ENCODE measurements at places on chromosomes 1 and 21.

DNA sequence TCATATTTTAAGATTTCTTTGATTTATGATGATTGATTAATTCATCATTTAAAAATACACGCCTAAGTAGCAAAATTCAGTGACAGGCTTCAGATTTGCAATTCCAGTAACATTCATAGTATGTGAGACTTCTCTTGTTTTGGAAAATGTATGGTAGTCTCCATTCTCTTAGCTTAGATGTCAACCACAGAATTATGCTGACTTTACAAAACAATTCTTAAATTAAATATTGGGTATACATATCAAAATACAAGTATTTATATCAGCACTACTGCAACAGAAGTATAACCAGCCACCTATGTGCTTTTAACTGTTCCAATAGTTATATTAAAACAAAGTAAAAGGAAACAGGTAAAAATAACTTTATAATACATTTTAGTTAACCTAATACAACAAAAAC, 1328.6 kb upstream of the ADGRL2 start:
- H3K4me1 ChIP-seq: no peaks in the 10 kb centered on the region
- H3K36me3 ChIP-seq: no peaks in the 10 kb centered on the region
- no peak overlapping the region for H3K4me3 ChIP-seq
- no peaks in the 10 kb centered on the region for H3K27me3 ChIP-seq
- no peak overlapping the region for H3K27ac ChIP-seq
- no peak for DNase-seq

DNA sequence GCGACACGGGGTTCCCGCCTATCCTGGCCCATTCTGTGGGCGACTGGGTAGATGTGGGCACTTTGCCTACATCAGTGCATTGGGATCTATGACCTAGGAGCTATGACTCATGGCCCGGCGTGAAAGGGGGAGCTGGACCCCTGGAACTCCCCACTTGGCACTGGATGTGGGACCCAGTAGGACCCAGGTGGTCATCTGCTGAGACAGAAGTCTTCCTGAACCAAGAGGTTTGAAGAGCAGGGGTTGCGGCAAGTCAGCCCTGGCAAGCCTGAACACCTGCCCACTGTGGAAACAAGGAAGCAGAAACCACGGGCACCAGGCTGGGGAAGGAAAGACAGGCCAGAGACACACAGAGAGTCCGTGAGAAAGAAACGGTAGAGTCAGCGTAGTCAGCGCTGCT, 656.7 kb downstream of the AJAP1 start:
- H3K4me1 ChIP-seq: no peaks in the 10 kb centered on the region
- no peak for DNase-seq
- H3K4me3 ChIP-seq: no peak overlapping the region
- no peak overlapping the region for H3K27ac ChIP-seq
- no peaks in the 10 kb centered on the region for H3K27me3 ChIP-seq
- no peaks in the 10 kb centered on the region for H3K36me3 ChIP-seq

DNA sequence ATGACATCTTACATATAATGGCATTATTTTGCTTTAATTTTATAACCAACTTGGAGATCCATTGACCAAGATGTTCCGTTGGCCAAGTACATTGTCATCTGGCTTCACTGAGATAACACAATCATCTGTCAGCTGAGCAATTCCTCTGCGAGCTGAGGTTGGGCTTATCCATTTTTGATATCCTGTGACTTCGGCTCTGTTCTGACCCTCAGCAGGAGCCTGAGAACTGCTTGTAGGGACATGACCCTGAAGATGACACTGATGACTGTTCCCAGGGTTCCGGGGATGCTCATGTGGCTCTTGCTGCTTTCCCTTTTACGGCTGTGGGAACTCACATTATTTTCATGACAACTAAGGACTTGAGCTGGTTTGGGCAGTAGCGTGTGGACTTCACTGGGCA, 51.2 kb downstream of the TLR5 start:
- no peak for DNase-seq
- H3K27me3 ChIP-seq: no peaks in the 10 kb centered on the region
- H3K27ac ChIP-seq: no peak overlapping the region
- H3K4me3 ChIP-seq: no peak overlapping the region
- no peaks in the 10 kb centered on the region for H3K36me3 ChIP-seq
- peaks cover 7% of the 10 kb centered on the region for H3K4me1 ChIP-seq

DNA sequence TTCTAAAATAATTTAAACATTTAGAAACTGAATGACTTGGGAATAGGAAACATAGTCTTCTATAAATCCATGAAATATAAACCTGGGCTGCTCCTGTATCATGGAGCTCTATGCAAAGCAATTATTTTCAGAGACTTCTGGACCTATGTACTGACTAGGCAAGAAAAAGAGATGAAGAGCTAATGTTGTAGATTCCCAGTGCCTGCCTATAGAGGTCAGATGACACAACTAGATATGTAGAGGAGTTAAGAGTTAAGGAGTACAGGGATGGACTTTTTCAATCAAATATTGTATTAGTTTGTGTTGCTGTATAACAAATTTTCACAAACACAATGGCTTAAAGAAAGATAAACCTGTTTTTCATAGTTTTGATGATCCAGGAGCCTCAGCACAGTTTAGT, 1434.5 kb downstream of the KCNT2 start:
- H3K27me3 ChIP-seq: no peaks in the 10 kb centered on the region
- no peak overlapping the region for H3K4me3 ChIP-seq
- DNase-seq: no peak

- H3K4me3 ChIP-seq: no peak overlapping the region
- peaks cover 21% of the 10 kb centered on the region for H3K4me1 ChIP-seq
- no peak for DNase-seq
- H3K27ac ChIP-seq: peak overlapping the region; percentile 54
- H3K36me3 ChIP-seq: no peaks in the 10 kb centered on the region
- H3K27me3 ChIP-seq: no peaks in the 10 kb centered on the region
Measured at GRCh38 chr1:167135281-167135840, 41.5 kb downstream of the STYXL2 start.

DNA sequence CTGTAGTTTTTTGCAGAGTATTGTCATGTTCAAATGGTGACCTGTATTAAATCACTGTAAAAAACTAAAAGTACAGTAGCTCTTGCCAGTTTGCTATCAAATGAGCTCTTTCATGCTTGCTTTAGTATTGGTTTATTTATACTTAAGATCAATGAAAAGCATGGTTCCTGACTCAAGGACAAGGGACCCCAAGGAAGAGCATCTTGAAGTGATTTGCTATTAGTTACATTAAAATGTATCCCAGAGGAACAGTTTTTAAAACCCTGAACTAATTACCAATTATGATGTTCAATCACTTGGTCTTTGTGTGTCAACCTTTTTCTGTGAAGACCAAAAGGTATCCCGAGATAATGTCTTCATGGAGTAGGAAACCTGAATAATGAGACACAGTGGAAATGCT, at the start of gene OR13G1:
OR13G1 (minus strand) TSS at position 101 of the 400 bp plus-strand sequence. CDS start 6,698 bp downstream, outside the sequence.
- no peak within 1 kb of the TSS for H3K27ac ChIP-seq
- no peaks in the 10 kb centered on the region for H3K4me1 ChIP-seq
- H3K27me3 ChIP-seq: no peaks in the 10 kb centered on the region
- H3K36me3 ChIP-seq: no peaks in the 10 kb centered on the region

DNA sequence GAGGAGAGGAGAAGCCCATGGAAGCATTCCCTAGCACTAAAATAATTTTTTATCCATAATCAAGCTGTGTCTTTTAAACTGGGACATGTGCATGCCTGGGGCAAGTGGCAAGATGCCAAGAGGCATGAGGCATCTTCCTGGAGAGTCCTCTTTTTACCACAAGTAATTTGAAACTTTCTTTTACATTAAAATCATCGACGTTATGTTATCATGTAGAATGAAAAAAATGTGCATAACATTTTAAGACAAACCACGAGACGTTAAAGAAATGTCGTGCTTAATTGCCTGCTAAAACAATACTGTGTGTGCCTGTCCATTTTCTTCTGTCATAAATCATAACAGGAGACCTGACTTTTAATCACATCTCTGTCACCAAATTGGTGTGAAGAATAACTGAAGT, 1.5 kb downstream of the STYXL2 start:
- DNase-seq: no peak
- H3K36me3 ChIP-seq: no peaks in the 10 kb centered on the region
- H3K4me1 ChIP-seq: peaks cover 16% of the 10 kb centered on the region
- H3K27ac ChIP-seq: no peak overlapping the region
- no peak overlapping the region for H3K4me3 ChIP-seq
- no peaks in the 10 kb centered on the region for H3K27me3 ChIP-seq
